ENCODE measurements at places on chromosomes 12 and 14.

GRCh38 chr14:100312877-100313400 is 6.7 kb upstream of the SLC25A29 start:
- no peak for DNase-seq

DNA sequence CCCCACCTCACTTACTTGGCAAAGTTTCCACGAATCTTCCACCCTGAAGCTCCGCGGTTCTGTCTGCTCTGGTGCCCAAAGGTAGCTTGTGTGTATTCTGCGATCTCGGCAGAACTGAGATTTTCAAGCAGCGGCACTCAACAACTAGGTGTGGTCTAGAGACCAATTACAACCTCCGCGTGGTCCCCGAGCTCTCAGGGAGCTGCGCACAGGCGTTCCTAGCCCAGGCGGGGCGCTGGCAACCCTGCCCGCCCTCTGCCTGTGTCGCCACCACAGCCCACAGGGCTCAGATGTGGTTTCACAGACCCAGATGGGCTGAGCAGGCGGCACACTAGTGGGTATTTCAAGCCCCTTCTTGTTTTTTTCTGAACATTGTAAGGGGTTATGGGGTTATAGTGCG is 1.5 kb upstream of the DIABLO start:
- DNase-seq = no peak

DNA sequence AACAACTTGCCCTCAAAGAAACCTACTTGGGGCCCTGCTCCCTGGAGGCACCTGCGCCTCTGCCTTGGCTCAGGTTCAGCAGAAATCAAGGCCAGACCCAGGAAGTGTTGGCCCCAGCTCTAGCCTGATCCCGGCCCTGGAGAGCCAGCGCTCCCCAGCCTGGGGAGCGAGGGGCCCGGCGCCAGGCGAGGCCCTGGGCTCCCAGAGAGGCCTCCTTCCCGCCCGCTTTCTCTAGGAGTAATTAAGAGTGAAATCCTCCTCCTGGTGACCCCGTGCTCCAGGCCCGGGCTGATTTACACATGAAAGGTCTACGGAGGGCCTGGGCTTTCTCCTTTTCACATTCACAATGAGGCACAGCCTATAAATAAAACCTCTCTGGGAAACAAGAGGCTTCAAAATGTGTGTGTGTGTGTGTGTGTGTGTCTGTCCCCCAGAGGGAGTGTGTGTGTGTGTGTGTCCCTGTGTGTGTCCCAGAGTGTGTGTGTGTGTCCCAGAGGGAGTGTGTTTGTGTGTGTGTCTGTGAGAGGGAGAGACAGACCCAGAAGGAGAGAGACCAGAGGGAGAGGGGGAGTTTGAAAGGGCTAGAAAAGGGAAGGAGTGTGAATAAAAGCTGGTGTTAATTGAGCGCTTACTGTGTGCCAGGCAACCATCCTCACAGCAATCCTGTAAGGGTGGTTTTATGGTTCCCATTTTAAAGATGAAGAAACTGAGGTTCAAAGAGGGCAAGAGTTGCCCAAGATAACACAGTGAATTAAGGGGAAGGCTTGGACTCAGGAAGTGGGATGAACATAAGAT is 23.8 kb upstream of the COX6A1 start:
- no peak for DNase-seq

GRCh38 chr14:81946834-81947798 is 413.5 kb upstream of the SEL1L start:
- DNase-seq = no peak

DNA sequence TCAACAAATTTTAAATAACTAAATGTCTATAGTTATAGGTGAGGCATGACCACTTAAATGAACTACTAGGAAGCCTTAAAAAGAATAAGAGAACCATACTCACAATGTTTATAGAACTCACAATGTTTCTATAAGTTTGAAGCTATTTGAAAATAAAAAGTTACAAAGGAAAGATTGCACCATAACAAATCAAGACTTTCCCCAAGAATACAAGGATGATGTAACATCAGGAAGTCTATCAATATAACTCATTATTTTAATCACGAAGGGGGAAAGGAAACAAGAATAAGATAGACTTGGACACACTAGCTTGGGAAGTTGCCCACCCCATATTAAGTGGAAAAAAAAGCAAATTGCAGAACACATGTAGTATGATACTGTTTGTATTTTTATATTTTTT is 26.9 kb downstream of the TMEM233 start:
- DNase-seq = no peak

DNA sequence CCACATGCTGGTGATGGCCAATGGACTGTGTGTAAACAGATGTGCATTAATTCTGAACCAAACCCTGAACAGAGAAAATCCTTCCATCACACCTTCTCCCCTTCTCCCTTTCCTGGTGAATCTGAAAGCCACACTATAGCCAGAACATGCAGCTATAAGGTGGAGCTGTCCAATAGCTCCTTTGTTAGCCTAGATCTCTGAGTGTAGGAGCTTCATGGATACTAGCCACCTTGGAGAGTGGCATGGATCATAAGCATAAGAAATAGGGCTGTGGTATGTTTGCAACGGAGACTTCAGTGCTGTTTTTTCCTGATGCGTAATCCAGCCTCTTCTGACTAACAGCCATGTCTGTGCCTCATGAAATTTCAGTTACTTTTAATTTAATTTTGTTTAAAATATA is 364.5 kb downstream of the BTG1 start:
- DNase-seq = no peak

DNA sequence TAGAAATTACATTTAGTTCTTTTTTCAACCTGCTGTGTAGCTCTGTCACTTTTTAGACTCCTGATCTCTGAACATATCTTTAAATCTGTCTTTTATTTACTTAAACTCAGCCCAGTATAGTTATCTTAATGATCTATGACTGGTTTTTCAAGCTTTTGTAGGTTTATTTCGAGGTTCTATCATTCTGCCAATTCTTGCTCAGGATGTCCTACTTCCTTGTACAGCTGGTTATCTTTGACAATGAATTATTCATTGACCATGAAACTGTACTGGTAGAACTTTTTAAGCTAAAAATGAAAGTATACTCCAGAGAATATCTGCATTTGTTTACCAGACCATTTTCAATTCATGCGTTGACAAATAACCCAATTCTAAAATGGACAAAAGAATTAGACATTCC is 37.8 kb downstream of the TC2N start:
- no peak for DNase-seq

DNA sequence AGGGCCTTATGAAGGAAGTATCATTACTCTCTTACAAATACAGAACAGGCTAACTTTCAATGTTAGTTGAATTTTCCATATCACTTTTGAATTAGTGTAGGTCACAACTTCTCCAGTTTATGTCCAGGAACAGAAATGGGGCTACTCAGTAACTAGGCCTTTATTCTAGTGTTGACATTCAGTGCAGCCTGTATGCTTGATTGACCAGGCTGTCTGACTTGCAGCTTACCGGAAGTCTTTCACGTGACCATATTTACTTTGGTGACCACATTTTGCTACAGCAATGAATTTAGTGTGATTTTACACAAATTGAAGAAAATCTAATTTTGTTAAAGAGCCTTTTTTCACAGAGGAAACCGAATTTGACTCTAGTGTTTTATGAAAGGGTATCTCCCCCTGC is 12.4 kb downstream of the MTERF2 start:
- no peak for DNase-seq

GRCh38 chr12:67045650-67046049 is 223.5 kb upstream of the CAND1 start:
- DNase-seq = no peak

- no peak for DNase-seq
Observed at GRCh38 chr12:131493068-131493826, 217.6 kb upstream of the SFSWAP start.

GRCh38 chr12:34397591-34398365 is 375.5 kb downstream of the ALG10 start:
- no peak for DNase-seq

DNA sequence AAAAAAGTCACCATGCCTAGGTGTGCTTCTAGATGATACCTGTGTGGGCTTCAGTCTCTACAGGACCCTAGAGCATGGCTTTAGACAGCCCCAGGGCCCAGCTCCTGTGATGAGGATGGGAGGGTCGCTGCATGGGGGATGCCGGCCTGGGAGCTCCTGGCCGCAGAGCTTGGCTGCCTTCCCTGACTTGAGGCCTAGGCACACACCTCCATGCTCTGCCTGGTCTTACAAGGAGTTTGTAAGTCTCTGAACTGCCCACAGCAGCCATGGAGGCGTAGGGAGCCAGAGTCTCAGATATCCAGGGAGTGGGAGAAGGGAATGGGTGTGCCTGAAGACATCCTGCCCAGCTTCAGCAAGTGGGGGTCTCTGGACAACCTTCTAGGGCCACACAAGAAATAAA is 149.5 kb upstream of the MYL2 start:
- DNase-seq = no peak

- DNase-seq = no peak
Observed at GRCh38 chr12:93868771-93869170, 191.6 kb downstream of the CRADD start.

DNA sequence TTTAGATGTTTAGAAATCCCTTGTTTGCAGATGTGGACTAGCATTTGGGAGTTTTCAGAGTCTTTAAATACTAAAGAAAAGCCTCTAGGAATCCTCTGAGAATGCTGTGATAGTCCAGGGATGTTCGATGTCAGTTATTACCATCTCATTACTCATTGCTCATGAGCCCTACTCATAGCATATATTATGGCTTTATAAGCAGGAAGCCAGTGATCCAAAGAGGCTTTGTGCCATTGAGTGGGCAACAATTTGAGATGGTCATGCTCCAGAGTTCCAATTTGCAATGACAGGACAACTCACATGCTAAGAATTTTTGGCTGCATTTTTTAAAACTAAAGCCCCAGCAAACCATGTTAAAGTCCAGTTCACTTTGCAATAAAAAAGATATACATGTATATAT is 163.0 kb downstream of the OTOGL start:
- DNase-seq = no peak

DNA sequence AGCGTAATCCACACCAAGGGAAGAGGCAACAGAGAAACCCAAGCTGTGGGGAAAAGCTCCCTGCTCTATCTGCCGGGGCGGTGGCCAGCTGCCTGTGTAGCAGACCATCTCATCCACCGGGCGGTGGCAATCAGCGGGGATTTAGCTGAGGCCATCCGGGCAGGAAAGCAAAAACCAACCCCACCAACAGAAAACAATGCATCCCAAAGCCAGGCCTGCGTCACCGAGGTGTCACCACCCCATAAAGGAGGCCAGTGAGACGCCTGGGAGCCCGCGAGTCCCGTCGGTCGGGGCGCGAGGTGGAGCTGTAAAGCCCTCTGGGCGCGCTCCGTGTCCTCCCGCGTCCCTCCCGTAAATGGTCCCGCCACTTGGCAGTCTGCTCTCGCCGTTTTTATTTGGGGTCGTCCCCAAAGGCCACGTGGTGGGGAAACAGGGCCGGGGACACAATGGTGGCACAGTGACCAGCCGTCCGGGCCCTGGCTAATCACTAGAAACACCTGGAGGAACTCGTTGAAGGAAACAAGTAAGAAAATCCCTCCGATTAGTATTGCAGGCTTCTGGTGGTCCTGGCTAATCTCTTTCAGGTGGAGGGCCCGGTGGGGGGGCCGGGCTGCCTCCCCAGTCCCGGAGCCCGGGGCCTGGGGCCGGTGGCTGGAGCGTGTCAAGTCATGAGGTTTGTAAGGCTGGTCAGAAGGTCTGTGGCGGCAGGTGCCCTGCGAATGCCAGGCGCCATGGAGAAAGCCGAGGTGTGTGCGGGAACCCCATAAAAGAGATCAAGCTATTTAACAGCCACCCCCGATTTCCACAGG is 94.7 kb upstream of the GSC start:
- no peak for DNase-seq

DNA sequence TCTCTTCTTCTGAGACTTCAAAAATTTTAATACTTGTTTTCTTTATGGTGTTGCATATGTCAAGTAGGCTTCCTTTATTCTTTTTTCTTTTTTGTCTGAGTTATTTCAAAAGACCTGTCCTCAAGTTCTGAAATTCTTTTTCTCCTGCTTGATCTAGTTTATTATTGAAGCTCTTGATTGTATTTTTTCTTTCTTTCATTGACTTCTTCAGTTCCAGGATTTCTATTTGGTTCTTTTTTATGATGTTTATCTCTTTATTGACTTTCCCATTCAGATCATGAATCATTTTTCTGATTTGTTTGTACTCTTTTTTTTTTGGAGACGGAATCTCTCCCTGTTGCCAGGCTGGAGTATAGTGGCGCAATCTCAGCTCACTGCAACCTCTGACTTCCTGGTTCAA is 34.1 kb downstream of the IFT43 start:
- no peak for DNase-seq

DNA sequence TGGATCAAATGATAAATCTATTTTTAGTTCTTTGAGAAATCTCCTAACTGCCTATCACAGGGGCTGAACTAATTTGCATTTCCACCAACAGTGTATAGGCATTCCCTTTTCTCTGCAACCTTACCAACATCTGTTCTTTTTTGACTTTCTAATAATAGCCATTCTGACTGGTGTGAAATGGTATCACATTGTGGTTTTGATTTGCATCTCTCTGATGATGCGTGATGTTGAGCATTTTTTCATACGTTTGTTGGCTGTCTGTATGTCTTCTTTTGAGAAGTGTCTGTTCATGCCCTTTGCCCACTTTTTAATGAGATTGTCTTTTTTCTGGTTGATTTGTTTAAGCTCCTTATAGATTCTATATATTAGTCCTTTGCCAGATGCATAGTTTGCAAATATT is 67.1 kb downstream of the IFNG-AS1 start:
- DNase-seq = no peak

GRCh38 chr14:92513204-92513965 is at the start of gene RIN3:
Gene RIN3, plus strand, starts transcription at chr14:92513781. Its CDS starts 152 bp downstream, at chr14:92513933.
- DNase-seq = peak; percentile 5

DNA sequence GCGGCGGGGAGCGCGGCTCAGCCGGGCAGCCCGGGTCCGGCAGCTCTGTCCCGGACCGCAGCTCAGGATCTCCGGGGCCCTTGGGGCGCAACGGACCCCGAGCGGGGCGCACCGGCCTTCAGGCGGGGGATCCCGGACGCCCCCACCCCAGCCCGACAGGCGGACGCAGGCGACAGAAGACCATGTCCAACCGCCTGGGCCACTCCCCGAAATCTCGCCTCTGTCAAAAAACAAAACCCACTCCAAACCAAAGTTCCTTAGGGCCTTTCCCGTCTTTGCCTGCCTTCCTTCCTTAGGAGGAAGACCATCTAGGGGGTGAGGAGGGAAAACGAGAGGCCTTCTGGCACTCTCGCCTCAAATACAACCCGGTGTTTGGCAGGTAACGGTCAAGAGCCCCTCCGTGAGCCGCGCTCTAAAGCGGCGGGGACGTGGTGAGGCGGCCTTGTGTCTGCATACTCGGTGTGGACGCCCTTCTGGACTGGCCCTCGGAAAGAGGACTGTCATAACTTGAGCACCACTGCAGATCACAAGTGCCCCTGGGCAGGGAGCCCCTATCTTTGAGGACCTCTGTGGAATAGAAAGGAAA is 604 bp downstream of the HCFC2 start:
- no peak for DNase-seq

GRCh38 chr14:38256533-38256840 is 594 bp upstream of the CLEC14A start:
- DNase-seq = no peak

GRCh38 chr14:57068511-57068910 is 200.2 kb downstream of the EXOC5 start:
- DNase-seq = no peak
